Stimulated activated CD4-positive, alpha-beta T cell treated with anti-CD3 and anti-CD28 coated beads, Interleukin-1b, Interleukin-23, amount 100 ng/mL, for 1 hour (primary cell): ENCODE measurements at places on chromosomes 5 and 9.
A peak's percentile ranks its signal among the peaks of the same experiment; 100 is the strongest.

DNA sequence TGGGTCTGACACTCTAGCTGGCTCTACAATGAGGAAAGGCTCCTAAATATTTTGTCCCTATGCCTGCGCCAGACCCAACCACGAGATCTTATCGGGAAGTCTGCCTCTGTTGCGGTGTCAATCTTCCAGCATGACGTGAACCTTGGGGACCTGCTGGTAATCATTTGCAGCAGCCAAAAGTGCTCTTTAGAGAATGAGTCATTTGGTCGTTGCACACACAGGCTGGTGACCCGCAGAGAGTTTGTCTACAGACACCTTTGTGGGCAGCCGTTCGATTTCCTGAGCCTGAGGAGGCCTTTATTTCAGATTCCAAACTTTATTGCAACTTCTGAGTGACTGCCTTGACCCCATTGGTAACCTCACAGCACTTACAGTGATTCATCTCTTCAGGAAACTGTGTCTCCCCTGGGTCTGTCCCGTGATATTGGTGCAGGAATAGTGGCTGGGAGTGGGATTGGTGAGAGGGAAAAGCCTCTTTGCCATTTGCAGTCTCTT is 326.1 kb downstream of the NSG2 start:
- no peak for DNase-seq

DNA sequence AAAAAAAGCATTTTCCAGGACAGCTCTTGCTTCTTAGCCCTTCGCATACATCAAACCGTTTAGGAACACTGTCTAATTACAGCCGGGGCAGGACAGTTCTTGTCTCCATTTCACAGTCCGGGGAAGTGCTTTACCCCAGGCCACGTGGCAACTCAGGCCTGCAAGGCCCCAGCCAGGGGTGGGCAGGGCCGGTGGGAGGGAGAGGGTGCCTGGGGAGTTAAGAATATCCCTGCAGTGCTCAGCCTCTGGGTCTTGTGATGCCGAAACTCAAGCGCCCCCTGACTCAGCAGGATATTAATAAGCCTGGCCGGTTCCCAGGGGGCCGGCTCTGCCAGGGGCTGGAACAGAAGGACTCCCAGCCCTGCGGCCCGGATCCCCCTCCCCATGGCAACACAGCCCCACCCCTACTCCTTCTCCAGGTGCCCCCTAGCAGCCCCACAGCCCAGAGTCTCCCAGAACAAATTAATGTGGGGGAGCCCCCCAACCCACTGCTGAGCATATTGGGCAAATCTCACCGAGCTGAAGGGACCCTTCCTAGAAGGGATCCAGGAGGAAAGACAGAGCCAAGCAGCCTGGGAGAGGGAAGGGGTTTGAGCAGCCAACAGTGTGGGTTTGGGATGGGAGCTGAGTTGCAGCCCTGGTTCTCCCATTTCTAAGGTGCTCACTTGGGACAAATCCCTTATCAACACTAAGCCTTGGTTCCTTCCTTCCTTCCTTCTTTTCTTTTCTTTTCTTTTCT is 45.3 kb downstream of the PLPP7 start:
- DNase-seq: no peak

DNA sequence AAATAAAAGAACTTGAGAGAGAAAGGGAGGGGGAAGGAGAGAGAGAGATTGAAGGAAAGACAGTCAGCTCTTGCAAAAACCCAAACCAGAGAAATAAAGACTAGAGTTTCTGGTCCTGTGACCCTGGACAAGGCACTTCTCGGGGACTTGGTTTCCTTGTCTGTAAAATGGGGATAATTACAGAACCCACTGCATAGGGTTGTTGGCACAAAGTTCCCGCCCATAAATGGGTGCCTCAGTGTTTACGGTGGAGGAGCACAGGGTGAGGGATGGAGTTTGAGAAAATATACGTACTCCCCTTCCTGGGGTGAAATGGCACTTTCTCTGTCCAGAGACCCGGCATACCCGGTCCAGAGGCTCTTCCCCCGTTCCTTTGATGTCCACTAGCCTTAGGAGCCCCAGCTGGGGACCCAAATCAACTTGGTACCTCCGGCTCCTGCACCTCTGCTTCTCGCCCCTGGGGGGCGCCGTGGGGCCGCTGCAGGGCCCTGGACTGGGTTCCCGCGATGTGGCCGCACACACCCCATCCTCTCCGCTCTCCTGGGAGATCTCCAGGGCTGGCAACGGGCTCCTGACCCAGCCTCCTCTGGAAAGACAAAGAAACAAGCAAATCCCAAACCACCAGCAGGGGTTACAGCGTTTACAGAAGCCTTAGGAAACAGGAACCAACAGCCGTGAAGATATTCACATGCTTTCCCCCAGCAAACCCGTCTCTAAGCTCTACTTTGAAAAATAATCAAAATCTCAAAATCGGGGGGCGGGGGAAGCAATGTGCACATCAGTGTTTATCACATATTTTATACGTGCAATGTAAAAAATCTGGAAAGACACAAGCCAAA is 26.3 kb downstream of the PTGES start:
- peak; percentile 2 for DNase-seq

- DNase-seq: no peak
Measured at GRCh38 chr9:114049441-114050225, 28.5 kb downstream of the AMBP start.

- DNase-seq: no peak
Measured at GRCh38 chr9:124454791-124455443, 4.7 kb downstream of the ADGRD2 start.

DNA sequence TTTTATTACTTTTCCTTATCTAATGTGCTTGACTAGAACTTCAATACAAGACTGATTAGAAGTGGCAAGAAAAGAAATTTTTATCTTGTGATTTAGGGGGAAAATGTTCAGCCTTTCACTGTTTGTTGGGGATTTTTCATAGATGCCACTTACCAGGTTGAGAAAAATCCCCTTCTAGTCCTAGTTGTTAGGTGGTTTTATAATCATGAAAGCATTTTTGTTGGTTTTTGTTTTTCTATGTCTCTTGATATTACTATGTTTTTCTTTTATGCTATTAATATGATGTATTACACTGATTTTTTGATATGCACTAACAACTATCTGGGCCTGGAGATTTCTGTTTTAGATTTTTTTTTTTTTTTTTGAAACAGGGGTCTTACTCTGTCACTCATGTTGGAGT is 134.0 kb downstream of the PARP8 start:
- DNase-seq: no peak

DNA sequence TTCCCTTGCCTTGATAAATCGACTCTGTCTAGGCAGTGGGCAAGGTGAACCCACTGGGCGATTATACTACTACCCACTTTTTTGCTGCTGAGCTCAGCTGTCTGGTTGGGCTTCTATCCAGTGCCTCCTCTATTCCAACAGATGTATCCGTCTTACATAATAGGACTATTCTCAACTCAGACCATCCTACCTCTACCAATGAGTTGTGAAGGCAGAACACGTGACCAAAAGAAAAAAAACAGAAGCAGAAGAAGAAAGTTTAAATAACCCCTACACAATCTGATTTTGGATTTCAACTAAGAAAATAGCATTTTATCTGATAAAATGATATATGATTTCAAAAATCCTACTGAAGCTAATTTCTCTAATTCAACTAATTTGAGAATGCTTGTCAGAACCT is 16.2 kb upstream of the SHOC1 start:
- DNase-seq: no peak

GRCh38 chr5:40501711-40502444 is 177.8 kb upstream of the PTGER4 start:
- no peak for DNase-seq

DNA sequence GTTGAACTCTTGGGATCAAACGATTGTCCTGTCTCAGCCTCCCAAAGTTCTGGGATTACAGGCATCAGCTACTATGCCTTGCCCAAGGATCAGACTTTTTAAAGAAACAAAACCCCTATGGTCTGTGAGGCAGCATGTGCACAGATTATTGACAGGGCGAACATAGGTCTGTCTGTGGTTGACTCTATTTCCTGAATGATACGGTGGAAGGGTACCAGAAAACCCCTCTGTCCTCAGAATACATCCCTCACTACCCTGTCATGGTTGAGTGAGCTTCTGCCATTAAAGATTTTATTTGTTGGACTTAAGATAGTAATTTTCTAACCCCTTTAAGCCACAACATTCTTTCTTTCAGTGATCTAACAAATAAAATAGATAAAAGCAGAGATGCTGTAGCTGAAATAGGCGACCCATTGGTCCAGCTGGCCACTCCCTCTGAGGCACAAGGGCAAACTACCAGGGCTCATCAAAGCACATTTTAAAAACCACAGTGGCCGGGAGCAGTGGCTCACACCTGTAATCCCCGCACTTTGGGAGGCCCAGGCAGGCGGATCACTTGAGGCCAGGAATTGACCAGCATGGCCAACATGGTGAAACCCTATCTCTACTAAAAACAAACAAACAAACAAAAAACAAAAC is 84.9 kb upstream of the ANKRD55 start:
- no peak for DNase-seq

DNA sequence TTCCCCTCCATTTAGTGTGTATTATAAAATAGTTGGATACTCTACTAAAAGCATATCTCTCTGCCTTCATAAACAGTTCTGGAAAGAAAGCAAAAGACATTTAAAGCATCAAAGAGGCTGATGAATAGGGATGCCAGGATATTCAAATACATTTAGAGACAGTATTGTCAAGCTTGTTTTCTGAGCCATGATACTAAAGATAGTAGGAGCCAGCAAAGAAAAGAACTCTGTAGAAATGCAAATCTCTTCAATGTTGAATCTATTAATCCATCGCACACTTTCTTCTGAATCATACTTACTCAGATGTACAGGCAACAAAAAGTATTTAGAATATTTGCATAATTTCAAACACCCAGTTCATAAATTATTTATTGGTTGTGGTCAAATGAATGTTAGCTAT is 207.1 kb upstream of the MEF2C start:
- DNase-seq: no peak

DNA sequence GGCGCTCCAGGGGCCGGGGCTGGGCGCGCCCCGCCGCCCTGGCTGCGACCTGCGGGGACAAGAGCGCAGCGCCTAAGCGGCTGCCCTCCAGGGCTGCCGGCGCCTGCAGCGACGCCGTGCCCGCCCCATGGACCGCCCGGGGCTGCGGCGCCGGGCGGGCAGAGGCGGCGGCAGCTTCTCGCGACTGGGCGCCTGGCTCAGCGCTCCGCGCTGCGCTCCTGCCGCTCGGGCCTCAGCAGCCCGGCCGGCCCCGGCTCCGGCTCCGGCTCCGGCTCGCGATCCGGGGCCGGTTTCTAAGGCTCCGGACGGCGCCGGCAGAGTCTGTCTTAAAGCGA is at the start of gene PITX1:
PITX1 (minus strand) TSS at position 328 of the 335 bp plus-strand sequence. CDS start 347 bp downstream, outside the sequence.
- DNase-seq: no peak

DNA sequence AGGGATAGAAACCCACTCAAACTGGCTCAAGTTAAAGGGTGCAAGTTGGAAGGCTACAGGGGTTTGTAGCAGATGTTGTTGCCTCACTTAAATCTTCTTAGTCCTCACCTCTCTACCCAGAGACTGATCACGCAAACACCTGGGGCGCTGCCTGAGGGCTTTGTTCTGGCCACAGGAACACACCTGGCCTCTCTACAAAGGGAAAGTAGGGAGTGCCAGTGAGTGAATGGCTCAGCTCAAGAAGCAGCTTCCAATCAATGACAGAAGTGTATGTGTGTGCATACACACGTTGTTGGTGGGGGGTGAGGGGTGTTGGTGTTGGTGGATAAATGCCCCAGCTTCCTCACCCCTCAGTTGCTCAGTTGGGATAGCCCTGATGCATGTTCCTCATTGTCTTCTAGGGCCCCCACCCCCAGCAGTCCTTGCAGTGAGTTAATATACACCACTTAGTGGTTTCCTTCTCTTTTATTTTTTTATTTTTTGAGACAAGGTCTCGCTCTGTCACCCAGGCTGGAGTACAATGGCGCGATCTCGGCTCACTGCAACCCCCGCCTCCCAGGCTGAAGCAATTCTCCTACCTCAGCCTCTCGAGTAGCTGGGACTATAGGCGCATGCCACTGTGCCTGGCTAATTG is 30.6 kb upstream of the CTNNA1 start:
- no peak for DNase-seq

DNA sequence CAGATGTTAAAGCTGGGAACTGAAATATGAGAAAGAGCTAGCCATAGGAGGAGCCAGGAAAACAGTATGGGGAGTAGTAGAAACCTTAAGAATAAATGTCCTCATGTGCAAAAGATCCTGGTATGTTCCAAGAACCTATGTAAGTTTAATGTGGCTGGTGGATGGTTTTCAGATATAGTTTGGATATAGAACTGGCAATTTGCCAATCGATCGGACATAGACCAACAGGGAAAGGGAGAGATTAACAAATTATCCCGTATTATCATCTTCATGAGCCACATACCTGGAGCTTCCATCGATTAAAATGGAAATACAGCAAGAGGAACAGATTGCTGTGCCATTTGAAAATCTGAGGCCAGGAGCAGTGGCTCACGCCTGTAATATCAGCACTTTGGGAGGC is 388.7 kb downstream of the PRELID2 start:
- DNase-seq: no peak

DNA sequence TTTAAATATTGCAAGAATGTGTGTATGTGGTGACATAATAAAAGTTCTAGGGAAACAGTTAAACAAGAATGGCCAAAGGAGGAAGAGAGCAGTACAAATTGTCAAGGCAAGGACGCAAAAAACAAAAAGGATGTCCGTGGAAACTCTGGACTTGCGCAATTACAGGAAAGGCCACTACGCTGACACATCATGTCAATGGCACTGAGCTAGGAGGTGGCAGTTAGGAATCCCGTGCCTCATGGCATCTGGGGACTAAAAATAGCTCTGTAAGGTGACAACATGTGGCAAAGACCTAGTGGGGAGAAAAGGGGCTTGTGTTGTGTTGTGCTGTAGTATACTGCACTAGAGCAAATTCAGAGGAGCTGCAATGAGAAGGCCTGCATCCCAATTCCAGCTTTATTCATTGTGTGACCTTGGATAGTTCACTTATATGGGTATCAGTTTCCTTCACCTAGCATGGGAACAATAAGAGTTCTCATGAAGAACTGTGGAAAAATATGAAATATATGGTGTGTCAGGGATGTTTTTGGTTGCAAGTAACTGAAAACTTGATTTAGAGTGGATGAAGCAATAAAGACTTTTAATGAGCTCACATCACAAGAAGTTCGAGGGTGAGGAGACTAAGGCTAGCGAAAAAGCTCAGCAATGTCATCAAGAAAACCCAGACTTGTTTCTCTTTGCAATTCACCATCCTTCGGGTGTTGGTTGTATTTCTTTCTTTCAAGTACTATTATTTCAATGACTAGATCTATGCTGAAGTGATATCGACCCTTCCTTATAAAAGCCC is 124.1 kb upstream of the STC2 start:
- DNase-seq: no peak

- no peak for DNase-seq
Measured at GRCh38 chr9:15349892-15350761, 43.1 kb upstream of the TTC39B start.

GRCh38 chr5:168800701-168801100 is 221.5 kb upstream of the PANK3 start:
- no peak for DNase-seq

DNA sequence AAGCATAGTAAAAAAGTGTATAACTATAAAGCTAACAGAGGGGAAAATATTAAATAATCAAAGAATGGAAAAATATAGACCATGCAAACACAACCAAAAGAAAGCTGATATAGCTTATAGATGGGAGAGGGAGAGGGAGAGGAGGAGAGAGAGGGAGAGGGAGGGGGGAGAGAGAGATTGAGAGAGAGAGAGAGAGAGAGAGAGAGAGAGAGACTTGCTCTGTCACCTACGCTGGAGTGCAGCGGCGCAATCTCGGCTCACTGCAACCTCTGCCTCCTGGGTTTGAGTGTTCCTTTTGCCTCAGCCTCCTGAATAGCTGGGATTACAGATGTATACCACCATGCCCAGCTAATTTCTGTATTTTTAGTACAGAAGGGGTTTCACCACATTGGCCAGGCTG is 110.6 kb downstream of the RAPGEF6 start:
- DNase-seq: no peak
